ENCODE measurements at places on chromosomes 1 and 21. TPM values are rescaled to one million over a fixed set of nuclear protein-coding genes. Genes with fewer than 3 reads are reported as not detected.
A peak's percentile ranks its signal among the peaks of the same experiment; 100 is the strongest.

GRCh38 chr1:5901841-5902240 lies 90.4 kb downstream of the NPHP4 start:
- DNase-seq, result no peak

- DNase-seq, result no peak
These were observed 19.1 kb downstream of the CD101 start for GRCh38 chr1:117020526-117021156.

DNA sequence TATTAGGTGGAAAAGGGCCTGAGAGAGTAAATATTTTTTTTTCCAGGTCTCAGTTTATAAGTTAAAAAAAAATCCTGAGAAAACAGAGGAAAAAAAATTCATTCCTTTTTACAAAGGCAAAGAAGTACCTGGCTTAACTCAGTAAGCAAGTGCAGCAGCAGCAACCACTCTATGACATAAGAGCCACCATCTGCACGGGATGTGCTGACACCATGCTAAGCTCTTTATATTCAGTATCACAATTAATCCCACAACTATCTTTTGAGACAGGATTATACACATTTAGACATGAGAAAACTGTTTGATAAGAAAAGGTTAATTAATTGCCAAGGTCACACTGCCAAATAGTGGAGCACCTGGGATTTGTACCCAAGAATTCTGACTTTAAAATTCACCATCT lies 13.4 kb upstream of the DPT start:
- DNase-seq, result no peak

- DNase-seq, result no peak
These were observed 18.5 kb downstream of the NPHP4 start for GRCh38 chr1:5973771-5974170.

DNA sequence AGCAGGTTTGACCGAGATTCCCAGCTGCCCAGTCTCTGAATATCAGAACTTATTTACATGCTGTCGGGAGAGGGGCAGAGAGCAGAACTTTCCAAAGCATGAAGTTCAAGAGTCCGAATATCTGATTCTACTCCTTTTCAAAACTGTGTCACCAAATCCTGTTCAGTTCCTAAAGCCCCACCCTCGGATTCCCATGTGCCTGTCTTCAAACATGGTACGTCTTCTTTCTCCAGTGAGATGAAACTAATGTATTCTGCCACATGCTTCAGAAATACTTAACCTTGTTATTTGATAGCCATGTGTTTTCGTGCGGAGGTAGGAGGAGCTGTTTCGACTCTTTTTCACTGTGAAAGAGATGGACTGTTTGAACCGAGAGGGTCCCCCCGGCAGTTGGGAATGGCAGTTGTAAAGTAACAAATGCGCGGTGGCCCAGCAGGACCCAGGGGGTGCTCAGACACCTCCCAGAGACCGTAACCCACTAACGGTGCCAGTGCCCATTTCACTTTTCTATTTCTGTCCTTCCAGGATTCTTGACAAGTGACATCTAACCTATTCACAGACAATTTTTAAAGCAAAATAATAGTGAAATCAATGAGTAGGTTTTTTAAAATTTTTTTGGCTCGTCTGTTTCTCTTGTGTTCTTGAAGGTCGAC lies 67.2 kb downstream of the ZBTB18 start:
- DNase-seq, result no peak

GRCh38 chr1:164678136-164678700 lies 119.2 kb downstream of the PBX1 start:
- DNase-seq, result no peak

DNA sequence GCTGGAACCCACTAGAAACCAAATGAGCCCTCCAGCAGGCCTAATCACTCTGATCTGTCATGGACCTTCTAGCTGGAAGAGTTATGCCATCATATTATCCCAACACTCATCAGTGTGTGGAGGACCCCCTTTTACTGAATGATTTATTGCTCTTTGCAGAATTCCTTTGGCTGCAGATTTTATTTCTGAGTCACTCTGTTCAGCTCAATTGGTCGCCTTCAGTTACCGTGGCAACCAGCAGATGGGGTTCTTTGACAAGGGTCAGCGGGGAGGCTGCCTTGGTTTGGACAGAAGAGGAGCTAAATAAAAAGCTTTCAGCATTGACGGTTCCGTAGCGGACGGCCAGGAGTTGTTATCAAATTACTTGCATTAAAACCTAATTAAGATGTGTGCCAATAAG lies 220.1 kb downstream of the SDCCAG8 start:
- DNase-seq, result peak; percentile 50

DNA sequence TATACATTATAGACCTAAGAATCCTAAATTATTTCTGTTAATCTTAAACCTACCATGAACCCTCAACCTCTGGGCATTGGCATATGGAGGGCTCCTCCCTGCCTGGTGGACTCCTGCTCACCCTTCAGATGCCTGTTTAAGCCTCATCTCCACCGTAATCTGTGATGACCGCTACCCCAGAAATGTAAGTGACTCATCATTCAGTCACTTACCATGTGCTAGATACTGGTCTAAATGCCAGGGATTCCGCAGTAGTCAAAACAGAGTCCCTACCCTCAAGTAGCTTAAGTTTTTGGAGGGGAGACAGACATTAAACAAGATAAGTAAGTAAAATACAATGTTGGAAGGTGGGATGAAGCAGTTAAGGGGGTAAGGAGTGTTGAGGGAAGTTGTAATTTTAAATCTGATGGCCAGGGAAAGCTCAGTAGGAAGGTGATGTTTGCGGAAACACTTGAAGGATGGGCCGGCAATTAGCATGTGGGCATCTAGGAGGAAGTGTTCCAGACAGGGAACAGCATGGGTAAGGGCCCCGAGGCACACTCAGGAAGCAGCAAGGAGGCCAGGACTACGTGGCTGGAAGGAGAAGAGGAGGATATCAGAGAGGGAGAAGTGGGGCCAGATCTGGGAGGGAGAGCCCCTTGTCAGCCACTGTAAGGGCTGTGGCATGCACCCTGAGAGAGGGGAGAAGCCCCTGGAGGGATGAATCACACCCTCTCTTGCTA lies 141.7 kb upstream of the HOOK1 start:
- DNase-seq, result peak; percentile 88

GRCh38 chr1:66350001-66350547 lies 183.9 kb upstream of the SGIP1 start:
- peak; percentile 72 for DNase-seq

GRCh38 chr21:14862794-14863720 lies 201.7 kb downstream of the NRIP1 start:
- no peak for DNase-seq

DNA sequence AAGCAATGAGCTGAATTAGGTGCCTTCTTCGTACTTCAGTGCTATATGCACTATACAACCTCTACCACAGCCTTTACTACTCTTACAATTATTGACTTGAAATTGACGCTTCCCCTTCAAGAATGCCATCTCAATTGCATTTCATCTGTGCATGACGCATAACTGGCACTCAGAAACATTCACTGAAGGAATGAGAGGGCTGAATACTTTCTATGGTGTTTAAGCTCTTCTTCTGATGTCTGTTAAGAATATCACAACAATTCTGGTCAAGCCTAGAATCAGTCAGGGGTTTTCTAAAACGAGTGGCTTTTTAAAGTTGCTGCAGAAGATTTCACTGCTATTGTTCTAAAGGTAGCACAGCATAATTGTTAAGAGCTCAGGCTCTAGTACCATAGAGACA lies 11.5 kb downstream of the DENND1B start:
- DNase-seq, result no peak

DNA sequence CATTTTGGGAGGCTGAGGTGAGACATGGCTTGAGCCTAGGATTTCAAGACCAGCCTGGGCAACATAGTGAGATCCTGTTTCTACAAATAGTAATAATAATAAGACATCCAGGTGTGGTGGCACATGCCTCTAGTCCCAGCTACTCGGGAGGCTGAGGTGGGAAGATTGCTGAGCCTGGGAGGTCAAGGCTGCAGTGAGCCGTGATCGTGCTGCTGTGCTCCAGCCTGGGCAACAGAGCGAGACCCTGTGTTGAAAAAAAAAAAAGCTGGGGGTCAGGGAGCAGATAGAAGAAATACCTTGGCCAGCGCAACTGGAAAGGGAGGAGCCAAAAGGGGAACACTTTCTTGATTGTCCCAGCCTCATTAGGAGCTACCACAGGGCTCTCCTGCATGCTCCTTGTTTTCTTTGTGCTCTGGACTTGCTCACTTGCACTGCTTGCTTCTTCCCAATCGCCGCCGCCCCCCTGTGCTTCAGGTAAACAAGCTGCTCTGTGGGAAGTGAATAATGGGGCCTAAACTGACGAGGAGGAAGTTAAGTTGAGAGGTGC lies 31.1 kb downstream of the PBX1 start:
- no peak for DNase-seq

The RYR2 gene
- 0.07 TPM for total RNA-seq

DNA sequence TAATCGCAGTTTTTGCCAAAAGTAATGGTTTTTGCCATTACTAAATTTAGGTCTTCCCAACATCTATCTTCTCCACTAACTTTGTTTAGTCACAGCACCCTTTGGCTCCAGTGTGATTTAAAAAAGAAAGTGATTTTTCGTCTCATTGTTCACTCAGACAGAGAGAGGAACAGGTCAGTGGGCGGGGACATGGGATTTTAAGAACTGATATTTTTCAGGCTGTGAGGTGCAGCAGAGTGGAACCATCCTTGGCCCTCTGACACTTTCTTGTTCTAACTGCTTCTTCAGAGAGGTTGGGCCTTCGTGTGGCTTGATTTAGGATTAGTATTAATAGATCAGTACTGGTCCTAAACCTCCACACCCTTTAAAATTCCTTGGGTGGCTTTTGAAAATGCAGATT lies 38.8 kb downstream of the CASQ2 start:
- DNase-seq, result no peak

DNA sequence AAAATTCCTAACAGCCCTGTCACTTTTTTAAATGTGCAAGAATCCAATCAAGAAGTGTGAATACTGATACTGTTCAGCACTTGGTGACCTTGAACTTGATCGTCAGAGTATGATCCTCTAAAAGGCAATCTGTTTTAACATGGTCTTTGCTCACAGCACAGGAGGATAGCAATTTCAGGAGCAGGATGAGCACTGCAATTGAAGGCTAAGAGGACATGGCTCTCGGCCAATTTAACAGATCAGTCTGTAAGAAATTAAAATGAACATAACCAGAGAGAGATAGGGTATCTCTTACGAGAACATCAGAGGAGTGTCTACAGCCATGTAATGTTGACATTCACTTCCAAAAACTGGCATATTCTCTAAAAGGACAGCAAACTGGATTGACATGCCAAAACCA lies 243.1 kb downstream of the LTN1 start:
- no peak for DNase-seq

The ADGRL4 gene
- total RNA-seq, result not detected

DNA sequence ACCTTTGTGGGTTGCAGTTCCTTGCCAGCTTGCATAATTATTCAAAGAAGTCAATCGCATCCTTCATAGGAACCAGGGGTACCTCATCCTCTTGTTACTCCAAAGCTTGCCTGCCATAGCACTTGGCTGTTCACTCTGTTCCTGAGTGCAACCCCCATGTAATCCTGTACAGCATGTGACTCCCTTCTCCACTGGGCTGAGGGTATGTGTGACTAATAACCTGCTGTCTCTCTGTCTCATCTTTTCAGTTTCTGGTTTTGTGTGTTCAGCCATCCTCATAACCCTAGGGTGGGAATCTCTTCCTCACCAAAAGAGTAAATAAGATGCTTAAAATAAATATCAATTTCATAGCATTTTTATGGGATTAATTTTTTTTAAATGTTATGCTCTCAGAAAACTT lies 351.9 kb downstream of the S1PR1 start:
- no peak for DNase-seq

DNA sequence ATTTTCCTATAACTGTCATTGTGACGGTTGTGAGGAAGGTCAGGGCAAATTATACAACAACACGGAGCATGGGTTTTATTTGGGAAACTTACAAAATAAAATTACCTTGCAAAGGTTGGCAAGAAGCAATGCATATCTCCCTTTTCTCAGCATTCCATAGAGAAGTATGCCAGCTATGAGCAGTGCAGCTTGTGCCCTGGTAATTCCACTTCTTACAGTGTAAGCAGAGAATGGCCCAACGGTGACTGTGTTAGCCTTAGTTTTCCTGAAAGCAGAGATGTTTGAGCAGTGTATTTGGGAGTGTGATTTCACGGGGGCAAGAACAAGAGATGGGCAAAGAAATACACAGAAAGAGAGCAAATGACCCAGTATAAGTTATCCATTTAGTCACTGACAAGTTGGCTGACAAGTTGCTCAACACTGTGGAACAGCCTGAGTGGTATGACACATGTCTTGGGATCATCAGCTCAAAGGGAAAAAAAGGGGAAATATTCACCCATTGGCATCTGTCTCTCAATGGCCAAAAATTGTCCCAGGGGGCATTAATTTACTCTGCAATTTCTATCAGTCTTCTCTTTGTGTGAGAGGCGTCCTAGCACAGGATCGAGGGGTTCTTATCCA lies 210.9 kb upstream of the NRIP1 start:
- no peak for DNase-seq

GRCh38 chr1:244813327-244813726 lies 22.1 kb upstream of the COX20 start:
- DNase-seq, result no peak

- peak; percentile 71 for DNase-seq
These were observed at the start of gene ANKRD45 for GRCh38 chr1:173669491-173669941. ANKRD45 (minus strand) TSS chr1:173669851; CDS start chr1:173659418, 10,433 bp downstream.

The SLC26A9 gene
- total RNA-seq, result 0.07 TPM

GRCh38 chr21:28827422-28827821 lies 165.3 kb downstream of the LTN1 start:
- DNase-seq, result no peak

The ZBTB37 gene
- total RNA-seq, result 4.1 TPM

GRCh38 chr21:38266732-38267131 lies 9.9 kb downstream of the KCNJ15 start:
- DNase-seq, result peak; percentile 76

- DNase-seq, result peak; percentile 82
These were observed 56.6 kb upstream of the RPL11 start for GRCh38 chr1:23634840-23635651.

GRCh38 chr1:26945728-26946127 lies 14.5 kb downstream of the KDF1 start:
- DNase-seq, result no peak

DNA sequence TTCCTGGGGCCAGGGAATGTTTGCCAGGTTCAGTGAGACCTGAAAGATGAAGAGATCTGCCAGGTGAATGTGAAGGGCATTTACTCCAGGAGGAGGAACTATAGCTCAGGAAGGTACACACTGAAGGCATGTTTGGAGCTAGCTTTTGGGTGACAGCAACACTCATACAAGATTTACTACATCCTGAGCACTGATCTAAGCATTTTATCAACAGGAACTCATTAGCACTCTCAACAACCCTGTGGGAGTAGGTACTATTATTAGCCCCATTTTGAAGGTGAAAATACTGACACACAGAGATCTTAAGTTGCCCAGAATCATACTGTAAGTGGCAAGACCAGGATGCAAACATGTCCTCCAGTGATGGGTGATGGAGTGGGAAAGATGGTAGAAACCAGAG lies 6.7 kb downstream of the GADD45A start:
- no peak for DNase-seq

GRCh38 chr1:23548704-23549143 lies 10.6 kb downstream of the ID3 start:
- DNase-seq, result no peak

The ACTL8 gene
- total RNA-seq, result 0.39 TPM

Measured in M059J (cell line).